ENCODE measurements at places on chromosomes 3 and 15.

GRCh38 chr3:50604628-50605588 is 6.7 kb downstream of the CISH start:
- DNase-seq: no peak

DNA sequence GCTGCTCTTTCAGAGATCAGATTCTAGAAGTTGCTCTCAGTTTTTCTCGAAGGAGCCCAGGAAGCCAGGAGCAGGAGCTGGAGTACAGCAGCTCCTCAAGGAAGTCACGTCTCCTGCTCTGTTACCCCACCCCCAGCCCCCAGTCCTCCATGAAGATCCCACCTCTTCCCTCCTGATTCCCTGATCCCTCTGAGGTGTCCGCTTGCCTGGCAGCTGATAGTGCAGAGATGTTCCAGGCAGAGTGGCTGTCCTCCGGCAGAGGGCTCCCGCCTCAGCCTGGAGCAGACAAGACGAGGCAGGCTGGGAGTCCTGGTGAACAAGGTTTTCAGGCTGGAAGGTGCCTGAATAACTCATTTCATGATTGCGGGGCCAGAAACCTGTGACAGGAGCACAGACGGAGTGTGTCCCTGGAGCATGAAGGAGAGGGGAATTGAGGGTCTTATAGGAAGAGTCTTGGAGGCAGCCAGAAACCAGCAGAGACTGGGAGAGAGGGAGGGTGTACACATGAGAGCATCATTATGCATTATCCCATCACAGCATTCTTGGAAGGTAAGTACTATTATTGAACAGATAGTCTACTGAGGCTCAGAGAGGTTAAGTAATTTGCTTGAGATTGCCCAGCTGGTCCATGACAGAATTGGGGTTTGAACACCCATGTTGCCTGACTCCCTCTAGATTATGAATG is 1.2 kb downstream of the HRH1 start:
- DNase-seq: peak; percentile 24

GRCh38 chr15:100770661-100771584 is 108.7 kb upstream of the ALDH1A3 start:
- DNase-seq: no peak

DNA sequence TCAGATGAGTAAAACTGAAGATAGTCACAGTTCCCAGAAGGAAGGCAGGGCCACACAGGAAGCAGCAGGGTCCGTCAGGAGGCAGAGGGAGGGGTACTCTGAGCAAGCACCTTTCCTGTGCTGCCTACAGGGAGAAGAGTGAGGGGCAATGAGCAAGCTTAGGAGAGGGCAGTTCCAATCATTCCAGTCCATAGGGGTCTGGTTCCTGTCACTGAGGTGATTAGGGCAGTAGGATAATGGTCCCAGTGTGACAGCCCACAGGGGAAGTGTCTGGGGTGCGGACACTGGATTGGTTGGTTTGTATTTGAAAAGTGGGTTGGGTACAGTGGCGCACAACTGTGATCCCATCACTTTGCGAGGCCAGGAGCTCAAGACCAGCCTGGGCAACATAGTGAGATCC is 7.1 kb upstream of the ACAD9 start:
- DNase-seq: no peak

DNA sequence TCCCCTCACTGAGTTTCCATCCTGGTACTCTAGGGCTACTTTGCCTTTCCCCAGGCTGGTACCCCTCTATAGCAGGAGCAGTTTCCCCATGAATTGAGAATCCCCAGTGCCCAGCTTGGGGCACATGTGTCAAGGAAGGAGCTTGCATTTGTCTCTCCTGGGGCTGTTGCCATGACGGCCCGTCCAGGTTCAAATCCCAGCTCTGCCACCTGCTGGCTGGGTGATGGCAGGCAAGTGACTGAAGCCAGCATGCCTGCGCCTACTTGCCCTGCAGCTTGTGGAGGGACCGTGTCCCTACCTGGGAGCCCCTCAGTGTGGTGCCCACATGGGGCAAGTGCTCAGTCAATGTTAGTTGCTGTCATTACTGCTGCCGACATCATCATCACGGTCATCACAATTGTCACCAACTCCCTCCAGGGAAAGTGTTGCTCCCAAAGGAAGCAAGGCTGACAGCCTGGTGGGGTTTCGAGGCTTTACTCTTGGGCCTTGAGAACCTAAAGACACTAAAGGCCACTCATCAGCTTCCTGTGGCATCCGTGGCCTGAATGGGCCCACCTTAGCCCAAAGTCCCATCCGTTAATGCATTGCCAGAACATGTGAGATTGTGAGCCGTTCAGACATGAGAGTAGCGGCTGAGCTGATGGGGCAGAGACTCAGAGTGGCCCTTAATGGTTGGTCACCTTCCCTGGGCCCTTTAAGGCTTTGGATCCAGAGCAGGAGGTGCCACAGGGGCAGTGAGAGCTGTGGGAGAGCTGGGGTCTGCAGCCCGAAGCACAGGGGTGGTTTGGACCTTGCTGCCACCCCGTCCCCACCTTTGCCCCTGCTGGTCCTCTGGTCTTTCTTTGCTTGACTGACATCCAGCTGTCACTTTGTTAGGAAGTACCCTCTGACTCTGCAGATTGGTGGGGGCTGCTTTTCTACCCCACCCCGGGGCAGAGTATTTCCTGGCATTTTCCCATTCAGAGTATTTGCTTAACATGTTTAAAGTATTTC is 144.4 kb downstream of the DNAJB8 start:
- DNase-seq: peak; percentile 65

GRCh38 chr15:20356911-20357480 is 184.6 kb downstream of the GOLGA6L6 start:
- DNase-seq: no peak

DNA sequence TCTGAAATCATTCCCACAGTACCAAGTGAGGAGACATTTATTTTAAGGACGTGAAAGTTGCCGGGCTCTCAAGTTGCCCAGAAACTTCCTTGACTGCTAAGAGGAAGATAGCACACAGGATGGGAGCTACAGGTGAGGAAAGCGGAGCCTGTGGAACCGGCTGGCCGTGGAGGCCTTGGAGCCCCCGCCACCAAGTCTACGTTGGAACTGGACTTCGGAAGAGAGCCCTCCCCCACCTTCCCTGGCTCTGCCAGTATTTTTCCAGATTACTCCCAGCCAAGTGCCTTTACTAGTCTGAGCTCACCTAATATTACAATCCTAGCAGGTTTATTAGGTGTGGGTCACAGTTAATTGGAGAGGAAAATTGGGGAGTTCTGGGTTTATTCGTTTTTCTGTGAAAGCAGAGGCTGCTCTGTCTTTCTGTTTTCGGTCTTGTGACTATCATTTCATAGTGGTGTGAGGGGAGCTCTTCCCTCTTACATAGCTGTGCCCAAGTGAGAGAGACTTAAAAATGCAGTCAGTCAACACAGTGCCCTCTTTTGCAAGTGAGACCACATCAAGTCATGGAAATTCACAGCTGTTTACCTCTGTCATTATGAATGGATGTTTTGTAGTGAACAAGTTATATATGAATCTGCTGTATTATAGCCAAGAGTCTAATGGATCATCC is 6.8 kb downstream of the BOC start:
- DNase-seq: no peak

GRCh38 chr3:74301056-74301455 is 313.4 kb downstream of the CNTN3 start:
- DNase-seq: no peak

DNA sequence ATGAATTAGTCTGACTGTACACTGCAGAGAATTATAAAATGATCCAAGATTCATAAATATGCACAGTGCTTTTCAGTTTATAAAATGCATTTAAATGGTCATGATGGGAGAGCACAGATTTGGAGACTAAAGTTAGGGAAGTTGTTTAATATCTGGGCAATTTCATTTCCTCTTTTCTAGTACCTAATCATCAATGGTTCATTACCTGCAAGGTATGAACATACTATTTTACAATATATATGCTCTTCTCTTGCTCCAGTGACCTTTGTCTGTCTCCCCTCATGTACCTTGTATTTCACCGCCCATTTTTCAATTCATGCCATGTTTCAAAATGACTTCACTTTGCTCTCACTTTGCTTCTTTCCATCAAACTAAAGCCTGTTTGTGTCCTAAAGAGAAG is 114.5 kb downstream of the SUCNR1 start:
- DNase-seq: no peak

DNA sequence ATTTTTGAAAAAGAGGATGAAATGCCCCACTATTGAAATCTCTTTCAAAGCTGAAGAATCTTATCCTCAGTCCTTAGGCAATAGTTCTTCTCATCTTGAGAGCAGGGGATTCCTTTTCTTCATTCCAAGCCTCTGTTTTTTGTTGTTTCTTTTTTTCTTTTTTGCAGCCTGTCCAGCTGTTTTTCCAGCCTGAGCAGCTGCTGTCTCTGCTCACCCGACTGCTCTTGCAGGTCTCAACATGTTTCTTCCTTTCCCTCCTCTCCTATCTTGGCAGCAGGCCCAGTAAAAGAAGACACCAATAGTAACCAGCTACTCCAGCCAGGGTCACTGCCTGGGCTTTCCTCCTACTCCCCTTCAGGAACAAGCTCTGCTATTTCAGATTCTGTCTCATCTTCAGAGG is 23.8 kb downstream of the MEX3B start:
- peak; percentile 87 for DNase-seq

GRCh38 chr3:3209714-3210113 is 30.2 kb upstream of the CRBN start:
- no peak for DNase-seq

DNA sequence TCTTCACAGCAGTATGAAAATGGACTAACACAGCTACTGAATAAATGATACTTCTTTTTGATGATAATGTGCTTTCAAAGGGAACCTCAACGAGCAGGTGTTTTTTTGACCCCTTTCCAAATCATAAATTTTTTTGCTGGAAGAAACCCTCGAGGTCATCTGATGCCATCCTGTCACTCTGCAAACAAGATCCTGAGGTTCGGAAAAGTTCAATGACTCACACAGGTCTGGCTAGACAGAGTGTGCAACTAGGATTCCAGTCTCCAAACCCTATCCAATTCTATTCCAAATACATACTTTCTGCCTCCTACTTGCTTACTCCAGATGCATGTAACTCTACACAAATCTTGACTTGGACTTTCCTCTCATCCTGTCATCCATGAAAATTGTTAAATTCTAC is 124.7 kb downstream of the NEDD4 start:
- no peak for DNase-seq

- DNase-seq: no peak
These were observed 149.1 kb upstream of the CD96 start for GRCh38 chr3:111392894-111393398.

DNA sequence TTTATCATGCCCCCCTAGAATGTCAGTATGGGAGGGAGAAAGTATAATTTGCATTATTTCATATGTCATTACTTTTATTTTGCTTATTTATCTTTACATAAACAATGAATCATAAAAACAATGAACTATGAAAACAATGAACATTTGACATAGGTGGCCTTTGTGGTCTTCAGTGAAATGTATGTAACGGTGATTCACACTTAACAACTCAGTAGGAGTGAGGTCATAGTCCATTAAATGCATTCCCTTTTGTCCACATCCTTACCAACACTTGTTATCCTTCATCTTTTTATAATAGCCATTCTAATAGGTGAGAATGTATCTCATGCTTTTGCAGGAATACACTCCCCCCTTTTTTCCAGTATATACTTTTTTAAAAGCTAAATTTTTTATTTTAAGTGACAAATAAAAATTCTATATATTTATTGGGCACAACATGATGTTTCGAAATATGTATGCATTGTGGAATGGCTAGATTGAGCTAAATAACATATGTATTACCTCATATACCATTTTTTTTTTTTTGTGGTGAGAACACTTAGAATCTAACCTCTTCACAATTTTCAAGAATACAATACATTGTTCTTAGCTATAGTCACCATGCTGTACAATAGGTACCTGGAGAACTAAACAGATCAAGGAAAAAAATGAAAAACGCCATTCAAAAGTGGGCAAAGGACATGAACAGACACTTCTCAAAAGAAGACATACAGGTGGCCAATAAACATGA is 189.5 kb downstream of the WDR72 start:
- DNase-seq: no peak

DNA sequence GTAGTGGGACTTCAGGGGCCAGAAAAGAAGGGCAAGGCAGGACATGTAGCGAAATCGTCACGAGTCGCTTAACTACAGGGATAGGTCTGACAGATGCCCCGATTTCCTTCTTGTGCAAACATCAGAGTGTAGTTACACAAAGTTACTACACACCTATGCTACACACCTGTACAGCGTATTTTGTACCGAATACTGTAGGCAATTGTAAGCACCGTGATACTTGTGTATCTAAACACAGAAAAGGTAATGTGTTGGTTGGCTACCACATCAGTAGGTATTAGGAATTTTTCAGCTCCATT is 515 bp upstream of the MTHFS start:
- DNase-seq: no peak

DNA sequence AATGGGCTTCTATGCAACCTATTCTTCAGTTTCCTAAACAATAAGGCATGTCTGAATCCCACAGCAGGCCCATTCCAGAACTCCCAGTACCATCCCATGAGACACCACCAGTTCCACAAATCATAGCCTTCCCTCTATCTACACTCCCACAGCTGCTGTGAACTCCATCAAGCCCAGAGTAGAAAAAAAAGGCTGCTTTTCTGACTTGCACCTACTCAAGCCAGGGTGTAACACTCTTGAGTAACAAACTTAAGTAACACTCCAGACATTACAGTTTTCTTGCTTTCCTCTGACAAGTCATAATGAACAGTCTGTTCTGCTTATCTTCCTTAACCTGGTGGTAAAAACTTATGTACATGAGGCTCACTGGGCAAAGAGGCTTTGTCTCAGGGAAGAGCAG is 283.1 kb downstream of the NFKBIZ start:
- DNase-seq: no peak

GRCh38 chr15:41688671-41689070 is 28.5 kb downstream of the MGA start:
- DNase-seq: no peak

GRCh38 chr3:113556946-113557335 is 24.6 kb downstream of the SIDT1 start:
- no peak for DNase-seq

DNA sequence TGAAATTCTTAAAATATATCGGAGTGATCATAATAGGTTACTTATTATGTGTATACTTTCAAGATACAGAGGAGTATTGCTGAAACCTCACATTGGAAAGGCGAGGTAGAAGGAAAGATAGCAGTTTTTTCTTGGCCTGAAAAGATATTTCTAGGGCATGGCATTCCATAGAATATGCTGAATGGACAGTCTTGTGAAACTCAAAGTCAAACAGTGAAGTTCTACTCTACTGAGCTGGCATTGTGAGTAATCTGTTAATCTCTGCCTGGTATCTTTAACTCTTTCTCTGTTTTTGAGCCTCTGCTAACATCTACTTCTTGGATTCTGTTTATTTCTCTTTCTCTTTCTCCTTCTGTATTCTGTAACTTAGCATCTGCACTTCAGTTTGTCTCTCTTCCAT is 176.3 kb upstream of the ZBTB20 start:
- DNase-seq: no peak

GRCh38 chr3:31926543-31926942 is 54.5 kb downstream of the OSBPL10 start:
- no peak for DNase-seq

- DNase-seq: no peak
These were observed 265.9 kb downstream of the TJP1 start for GRCh38 chr15:29556380-29556779.

- peak; percentile 92 for DNase-seq
These were observed 63.7 kb upstream of the ULK4 start for GRCh38 chr3:42025370-42026138.

Measured in NCI-H146 (cell line).